ENCODE measurements at places on chromosomes 4 and X. TPM values are rescaled to one million over a fixed set of nuclear protein-coding genes. Genes with fewer than 3 reads are reported as not detected.
A peak's percentile ranks its signal among the peaks of the same experiment; 100 is the strongest.

DNA sequence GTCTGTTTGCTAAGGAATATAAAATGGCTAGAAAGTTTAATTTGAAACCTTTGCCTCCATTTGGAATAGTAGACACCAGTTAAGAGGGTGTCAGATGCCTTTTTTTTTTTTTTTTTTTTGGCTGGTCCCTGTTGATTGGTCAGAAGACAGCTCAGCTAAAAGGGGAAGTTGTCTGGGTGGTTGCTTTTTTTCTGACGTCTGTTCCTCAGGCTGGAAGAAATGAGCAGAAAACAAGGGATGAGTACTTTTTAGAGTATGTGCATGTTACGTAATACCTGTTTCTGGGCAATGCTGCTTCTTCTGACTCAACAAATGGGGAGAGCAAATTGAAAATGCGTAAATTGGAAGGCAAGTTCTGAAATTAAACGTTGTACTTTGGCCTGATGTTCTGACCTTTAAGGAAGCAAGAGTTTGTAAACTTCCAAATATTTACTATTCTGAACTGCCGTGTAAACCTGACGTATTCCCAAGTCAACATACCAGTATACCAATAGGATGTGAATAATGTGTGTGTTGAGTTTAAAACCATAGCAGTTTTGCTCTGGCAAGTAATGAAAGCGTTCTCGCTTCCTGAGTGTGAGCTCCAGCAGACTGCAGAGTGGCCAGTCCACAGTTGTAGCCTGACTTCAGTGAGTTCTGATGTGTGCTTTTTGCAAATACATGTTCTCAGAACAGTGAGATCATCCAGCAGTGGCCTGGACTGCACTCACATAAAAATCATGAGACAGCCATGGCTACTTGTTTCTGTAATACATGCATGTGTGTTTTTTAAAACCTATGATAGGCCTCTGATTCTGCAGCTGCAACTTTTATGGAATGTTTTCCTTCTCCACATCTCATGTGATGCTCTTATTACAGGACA, 1.7 kb downstream of the SAT1 start:
- DNase-seq, result no peak

- DNase-seq, result no peak
These were observed 188.8 kb downstream of the GPAT3 start for GRCh38 chr4:83724485-83725335.

DNA sequence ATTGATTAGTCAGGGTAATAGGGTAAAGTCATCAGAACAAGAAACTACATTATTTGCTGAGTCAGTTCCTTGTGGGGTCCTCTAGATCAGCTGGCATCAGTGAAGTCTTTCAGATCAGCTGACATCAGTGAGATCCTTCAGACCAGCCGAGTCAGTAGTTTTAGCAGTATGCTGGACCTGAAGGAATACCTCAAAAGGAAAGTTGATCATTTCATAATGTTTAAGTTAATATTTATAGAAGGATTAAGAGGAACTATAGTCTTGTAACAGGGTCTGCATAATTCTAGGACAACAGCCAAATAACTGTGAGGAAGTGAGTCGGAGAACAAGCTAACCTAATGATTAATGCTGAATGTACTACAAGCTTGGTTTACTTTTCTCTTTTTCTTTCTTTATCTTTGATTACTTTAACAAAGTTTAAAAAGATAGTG, 958 bp upstream of the UGT2B7 start:
- DNase-seq, result no peak

GRCh38 chr4:24529555-24529954, 54.8 kb downstream of the DHX15 start:
- no peak for DNase-seq

GRCh38 chrX:8868906-8869305, 67.7 kb upstream of the FAM9A start:
- no peak for DNase-seq

DNA sequence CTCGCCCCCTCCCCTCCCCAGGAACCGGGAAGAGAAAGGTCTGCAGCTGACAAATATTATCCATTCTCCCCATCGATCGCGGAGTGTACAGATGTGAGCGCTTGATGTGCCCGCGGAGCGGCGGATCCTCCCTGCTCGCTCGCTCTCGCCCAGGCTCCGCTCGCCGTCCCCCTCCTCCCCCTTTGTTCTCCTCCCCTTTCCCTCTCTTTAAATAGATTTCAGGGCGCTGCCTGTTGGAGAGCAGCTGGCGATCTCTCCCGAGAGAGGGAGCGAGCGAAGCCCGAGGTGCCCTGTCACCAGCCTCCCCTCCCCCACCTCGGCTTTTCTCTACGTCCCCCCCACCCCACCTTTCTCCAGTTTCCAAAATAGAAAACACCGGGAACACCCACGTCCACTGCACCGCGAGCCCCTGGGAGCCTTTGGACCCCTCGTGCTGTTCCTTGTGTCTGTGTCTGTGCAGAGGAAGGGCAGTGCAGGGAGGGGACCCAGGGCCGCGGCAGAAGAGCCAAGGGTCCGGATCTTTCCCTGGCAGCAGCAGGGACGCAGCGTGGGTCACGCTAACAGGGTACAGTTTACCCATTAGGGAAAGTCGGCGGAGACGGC, 56.6 kb upstream of the BCOR start:
- DNase-seq, result no peak

GRCh38 chrX:39891781-39892180, 206.0 kb downstream of the BCOR start:
- DNase-seq, result peak; percentile 67

DNA sequence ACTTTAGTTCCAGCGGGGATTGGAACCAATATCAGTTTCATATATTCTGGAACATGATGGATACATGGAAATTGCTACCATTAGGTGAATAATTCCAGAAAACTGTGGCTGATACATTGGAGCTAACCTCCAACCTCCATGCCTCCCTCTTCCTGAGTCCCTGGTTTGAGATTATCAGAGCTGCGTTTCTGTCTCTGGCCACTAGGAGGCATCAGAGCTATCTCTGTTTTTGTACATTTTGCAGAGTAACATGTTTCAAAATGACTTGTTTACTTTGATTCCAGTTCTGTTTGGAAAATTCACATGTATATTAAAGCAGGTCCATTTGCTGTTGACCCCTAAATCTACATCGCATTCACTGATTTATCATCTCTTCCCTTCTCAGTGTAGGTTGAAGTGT, 2.4 kb upstream of the RAB40AL start:
- DNase-seq, result no peak

GRCh38 chr4:76219299-76220055, 5.9 kb upstream of the SCARB2 start:
- DNase-seq, result no peak

GRCh38 chrX:23633834-23634580, 33.3 kb upstream of the PRDX4 start:
- DNase-seq, result no peak

- no peak for DNase-seq
These were observed 182.2 kb upstream of the ATOH1 start for GRCh38 chr4:93646233-93646930.

DNA sequence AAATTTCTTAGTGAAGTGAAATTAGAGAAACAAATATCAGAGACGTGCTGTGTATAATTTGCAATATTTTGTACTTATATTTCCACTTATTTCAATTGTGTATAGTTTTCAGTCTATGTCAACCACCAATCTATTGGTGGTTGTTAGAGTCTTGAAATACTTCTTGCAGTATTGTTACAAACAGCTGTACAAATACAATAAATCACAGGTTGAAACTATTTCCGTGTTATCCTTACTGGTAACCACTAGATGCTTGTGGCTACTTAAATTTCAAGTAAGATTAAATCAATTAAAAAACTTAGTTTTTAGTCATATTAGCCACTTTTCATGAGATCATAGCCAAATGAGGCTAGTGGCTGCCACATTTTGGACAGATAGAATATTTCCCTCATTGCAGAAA, 520.5 kb downstream of the GBA3 start:
- DNase-seq, result no peak

DNA sequence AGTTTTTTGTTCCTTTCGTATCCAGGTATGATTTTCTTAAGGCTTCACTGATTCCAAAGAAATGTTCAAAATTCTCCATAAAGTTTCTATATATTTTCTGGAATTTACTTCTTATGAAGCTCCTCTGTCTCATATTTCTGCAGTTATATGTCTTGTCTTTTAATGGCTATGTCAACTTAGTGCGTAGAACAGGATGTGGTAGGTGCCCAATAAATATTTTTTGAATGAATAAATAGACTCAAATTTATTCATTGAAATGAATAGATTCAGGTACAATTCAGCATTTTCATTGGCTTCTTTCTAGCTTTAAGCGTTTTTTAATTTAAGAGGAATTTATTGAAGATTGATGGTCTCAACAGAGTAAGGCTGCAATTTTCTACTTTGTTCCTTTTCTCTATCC, 231.9 kb upstream of the BOD1L1 start:
- DNase-seq, result no peak

DNA sequence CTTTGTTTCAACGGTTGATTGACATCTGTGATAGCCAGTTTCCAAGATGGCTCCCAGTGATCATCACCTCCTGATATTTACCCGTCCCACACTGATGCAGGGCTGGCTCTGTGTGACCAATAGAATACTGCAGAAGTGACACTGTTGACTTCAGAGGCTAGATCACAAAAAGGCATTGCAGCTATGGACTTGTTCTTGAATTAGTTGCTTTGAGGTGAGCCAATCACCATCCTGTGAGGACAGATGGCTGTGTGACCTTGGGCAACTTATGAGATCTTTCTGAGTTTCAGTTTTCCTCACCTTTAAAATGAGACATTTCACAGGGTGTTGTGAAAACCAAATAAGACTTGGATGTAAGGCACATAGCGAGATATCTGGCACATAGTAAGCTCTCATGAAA, 1.8 kb upstream of the GPR82 start:
- DNase-seq, result no peak

DNA sequence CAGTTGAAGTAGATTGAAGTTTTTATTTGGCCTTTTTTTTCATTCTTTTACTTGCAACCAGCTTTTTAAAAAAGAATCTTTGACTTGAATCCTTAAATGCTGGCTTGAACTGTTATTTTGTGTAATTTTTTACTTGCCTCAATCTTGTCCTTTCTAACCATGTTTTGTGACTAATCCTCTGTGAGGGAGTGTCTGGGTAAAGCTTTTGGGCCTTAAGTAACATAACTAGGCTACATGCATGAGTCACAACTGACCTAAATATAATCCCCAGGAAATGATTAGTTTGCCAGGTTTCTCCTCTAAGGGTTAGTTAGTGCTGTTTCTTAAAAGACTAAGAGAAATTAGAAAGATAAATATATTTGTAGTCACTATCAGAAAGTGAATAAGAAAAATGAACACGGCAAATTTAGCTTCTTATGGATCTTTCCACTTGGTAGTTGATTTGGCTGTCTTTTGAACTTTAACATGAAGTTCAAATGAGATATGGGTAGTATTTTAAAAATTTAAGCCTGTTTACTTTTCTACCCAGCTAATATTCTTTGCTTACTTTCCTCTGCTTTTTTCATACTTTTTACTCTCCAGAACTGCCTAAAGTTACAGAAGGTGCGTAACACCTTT, 13.0 kb downstream of the EXOC1 start:
- peak; percentile 15 for DNase-seq

Gene PRKG2
- polyA plus RNA-seq, result not detected

Gene PAK3
- polyA plus RNA-seq, result not detected

Gene USP17L18
- polyA plus RNA-seq, result not detected

Gene KIT
- not detected for polyA plus RNA-seq

Gene FMR1NB
- polyA plus RNA-seq, result not detected

Gene LINC00632
- not detected for polyA plus RNA-seq

Gene GSX2
- not detected for polyA plus RNA-seq

Gene VCX2
- not detected for polyA plus RNA-seq

Gene MAGEE1
- polyA plus RNA-seq, result 0.15 TPM

Gene CT47B1
- not detected for polyA plus RNA-seq
